ENCODE measurements at places on chromosomes 1 and 21. TPM values are rescaled to one million over a fixed set of nuclear protein-coding genes. Genes with fewer than 3 reads are reported as not detected.

DNA sequence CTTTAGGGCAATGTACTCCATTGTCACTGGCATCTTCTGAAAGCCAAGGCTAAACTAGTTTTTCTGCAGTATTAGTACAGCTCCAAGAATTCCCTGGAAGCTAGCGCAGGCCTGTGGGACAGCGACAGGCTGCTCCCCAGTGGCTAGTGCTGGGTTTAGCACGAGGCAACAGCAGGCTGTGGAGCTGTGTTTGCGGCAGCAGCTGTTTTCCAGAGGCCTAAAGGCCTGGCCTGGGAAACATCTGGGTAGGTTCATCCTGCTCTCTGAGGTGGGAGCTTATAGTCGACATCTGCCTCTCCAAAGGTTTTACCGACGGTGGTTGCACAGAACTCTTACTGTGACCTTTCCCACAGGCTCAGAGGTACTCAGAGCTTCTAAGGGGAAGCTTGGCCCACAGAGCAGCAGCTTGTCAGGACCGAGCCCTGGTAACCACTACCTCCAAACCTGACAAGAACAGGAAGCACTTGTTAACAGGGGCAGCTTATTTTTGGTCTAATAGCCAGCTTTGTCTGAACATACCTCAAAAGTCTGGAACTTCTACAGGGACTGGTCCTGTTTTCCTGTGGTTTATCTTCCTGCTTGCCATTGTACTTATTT lies 17.2 kb downstream of the CC2D1B start:
- DNase-seq = no peak

DNA sequence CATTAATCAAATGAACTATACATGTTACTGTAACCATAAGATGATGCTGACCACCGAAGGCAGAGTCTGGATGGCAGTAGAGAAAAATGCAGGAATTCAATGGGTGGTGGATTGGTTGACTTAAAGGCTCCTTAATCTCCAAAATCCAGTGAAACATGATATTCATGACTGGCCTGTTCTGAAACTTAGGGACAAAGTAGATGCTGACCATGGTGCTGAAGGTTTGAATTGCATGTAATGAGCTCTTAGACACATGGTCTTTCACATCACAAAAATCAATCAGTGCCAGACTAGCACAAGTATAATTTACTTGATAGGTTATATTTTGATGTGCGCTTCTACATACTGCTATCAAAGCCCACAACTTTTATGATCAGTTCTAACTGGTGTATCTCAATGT lies 30.9 kb upstream of the NTMT2 start:
- no peak for DNase-seq

- DNase-seq = no peak
Measured at GRCh38 chr1:63454269-63454668, 68.8 kb downstream of the ITGB3BP start.

- DNase-seq = no peak
Measured at GRCh38 chr1:43933386-43934100, at the start of gene ARTN. TSS of gene ARTN (plus strand) at chr1:43933801. CDS start at chr1:43935657, 1,856 bp downstream.

DNA sequence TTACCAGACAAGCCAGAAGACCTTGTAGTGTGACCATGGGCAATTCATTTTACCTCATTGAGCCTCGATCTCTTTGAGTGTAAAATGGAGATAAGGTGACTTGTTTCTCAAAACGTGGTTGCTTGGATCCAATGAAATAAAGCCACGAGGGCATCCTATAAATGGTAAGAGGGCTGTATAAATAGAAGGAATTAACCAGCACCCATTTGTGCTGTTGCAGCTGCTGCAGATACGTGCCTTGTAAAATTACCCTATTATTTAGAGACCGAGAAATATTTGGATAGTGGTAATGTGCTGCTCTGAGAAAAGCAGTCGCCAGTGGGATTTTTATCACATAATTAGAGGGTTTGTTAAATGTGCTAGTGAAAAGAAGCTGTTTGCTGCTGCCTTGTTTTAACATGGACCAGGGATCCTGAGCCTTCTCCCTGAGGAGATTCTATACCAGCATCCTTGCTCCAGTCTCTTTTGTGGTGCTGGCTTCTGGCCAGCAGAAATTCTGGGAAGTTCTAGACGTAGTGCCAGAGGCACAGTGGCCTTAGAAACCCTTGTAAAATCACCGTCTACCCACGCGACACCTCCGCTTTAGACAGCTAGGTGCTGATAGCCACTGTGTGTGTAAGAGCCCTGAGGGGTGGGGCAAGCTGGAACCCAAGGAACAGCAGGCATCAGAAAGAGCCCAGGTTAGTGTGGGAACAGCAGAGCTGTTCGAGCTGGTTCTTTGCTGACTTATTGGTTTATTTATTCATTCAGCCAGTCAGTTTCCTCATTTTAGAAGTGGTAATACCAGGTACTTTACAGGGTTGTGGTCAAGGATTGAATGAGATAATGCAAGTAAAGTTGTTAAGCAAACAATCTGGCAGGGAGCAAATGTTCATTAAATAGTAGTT lies 137.5 kb downstream of the NOS1AP start:
- DNase-seq = no peak

GRCh38 chr1:17564458-17565393 lies 25.2 kb downstream of the ARHGEF10L start:
- no peak for DNase-seq

- DNase-seq = no peak
Measured at GRCh38 chr1:189779034-189779433, 698.6 kb downstream of the BRINP3 start.

- DNase-seq = no peak
Measured at GRCh38 chr1:232550007-232550406, 79.9 kb downstream of the SIPA1L2 start.

DNA sequence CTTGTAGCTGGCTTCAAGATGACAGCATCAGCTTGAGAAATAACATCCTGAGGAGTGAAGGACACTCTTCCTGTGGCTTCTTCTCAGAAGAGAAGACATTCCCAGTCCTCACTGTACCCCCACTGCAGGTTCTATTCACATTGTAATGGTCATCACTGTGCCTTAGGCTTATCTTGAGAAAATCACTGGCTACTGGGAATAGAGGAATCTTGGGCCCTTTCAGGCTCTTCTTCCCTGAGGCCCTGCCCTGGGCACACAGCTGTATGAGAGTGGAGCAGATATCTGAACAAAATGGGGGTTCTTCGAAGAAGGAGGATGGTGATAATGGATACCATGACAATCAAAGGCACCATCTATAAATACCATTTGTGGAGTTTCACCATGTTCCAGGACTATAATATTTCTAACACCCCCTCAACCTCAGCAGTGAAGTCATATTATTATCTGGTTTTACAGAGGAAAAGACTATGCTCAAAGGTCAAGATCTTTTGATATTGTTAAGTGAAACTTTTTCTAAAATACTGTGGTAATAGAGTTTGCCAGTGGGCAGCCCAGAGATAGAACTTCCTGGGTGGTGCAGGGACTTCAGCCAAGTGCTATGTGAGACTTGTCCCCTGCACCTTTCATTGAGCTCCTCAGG lies 143.1 kb upstream of the KCNE2 start:
- no peak for DNase-seq

GRCh38 chr1:222785529-222785928 lies 29.3 kb upstream of the DISP1 start:
- DNase-seq = no peak

DNA sequence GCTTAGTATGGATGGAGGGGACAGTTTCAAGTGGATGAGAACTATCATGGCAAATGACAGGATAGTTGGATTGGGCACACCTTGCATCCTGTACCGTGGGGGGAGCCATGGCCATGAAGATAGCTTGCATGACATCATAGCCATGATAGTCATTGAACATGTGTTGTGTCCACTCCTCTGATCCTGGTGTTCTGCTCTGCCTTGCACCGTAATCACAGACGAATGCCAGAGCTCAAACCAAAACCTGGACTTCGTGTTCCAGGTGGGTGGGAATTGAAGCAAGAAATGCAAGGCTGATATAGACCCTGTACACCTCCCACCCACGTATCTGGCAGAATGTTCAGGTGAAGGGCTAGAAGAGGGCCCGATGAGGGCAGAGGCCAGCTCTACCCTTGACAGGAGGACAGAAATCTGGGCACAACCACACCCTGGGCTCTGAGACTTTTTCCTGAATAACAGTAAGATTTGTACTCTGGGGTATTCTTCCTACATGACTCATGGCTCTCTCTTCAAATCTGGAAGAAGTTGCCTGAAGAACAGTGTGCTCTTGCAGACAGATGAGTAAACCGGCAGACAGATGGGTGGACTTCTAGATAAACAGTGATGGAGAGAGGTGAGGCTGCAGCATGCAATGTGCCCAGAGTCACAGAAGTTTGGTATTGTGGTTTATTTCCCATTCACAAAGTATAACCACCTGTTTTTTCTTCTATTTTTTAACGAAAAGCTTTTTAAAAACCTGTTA lies 45.0 kb downstream of the KCNJ6 start:
- DNase-seq = no peak

GRCh38 chr1:67803380-67804279 lies 29.6 kb downstream of the GNG12 start:
- no peak for DNase-seq

GRCh38 chr1:167631386-167631935 lies 1.4 kb downstream of the RCSD1 start:
- DNase-seq = no peak

GRCh38 chr1:74485622-74486021 lies 26.8 kb downstream of the LRRC53 start:
- DNase-seq = no peak

DNA sequence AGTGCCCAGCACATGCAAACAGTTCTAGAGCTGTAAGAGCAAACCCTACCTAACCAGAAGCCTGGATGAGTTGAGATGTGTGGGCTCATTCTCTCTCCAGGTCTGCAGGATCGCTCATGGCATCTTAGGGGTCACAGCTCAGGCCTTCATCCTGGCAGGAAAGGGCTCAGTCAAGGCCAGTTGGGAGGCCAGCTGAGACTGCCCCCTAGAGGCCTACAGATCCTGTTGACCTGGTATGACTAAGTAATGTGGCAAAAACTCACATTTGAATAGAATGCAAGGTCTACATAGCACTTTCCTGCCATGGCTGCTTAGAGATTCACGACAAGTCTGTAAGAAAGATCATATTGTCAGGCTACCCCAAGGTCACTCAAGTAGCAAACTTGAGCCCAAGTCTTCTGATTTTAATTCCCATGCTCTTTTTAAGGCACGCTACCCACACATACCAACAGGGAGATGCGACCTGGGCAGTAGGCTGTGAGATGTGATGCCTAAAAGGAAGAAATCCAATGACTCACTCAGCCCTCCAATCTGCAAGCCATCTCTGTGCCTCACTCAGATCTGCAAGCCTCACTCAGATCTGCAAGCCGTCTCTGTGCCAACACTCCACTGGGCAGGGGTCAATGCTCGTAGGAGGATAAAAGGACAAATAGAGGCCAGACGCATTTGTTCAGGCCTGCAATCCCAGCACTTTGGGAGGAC lies 5.1 kb upstream of the CAPN8 start:
- no peak for DNase-seq

DNA sequence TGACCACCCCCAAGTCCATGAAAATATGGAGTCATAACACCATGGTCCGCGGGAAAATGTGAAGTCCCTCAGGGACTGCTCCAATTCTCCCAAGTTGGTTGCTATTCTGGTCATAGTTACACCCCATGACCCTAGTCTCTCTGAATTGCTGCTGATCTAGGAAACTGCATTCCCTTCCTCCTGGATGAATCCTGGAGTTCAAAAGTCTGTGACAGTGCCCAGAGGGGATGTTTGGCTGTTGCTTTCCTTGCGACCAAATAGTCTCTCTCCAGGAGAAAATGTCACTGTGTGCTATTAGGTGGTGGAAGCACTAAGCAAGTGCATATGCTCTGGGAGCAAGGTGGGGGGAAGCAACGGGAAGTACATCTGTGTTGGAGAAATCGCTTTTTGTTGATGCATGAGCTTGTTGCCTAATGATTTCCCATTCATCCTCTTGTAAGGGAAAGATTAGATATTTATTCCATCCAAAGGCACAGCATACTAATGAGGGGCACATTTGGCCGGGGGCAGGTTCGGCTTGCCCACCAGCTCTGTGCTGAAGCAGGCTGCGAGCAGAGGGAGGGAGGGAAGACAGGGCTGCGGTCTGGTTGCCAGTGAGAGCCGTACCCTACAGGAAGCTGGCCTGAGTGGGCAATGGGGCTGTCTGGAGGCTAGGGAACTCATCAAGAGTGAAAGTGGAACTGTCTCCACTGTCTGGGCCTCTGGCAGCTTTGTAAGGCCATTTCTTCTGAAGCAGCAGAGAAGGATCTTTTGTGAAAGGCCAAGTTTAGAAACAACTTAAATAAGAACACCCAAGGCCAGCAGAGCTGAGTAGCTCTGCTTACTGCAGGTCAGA lies 27.2 kb downstream of the SYT6 start:
- no peak for DNase-seq

DNA sequence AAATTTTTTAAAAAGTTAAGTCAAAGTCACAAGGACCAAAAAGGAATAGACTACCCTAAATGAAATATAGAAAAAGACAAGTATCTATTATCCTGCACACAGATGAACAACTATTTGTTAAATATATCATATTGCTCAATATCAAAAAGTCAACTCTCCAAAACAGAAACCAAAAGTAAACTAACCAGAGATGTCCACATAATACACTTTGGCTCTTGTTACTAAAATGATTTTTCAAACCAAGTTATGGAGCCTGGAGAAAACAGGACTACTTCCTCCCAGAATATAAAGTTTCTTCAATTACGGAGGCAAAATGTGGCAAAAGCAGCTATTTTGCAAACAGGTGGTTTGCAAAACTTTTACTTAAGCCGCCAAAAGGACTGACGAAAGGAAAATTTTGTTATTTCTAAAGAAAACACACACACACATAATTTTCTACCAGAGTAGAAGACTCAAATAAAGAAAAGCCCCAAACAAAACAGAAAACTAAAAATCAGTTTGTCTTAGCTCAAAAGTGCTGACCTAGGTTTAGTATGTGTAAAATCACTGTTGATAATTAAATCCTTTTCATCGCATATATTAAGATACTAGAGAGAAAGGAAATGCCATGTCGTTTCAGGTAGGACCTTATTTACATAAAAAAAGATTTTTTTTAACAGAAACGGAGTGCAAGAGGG lies 1.1 kb downstream of the DPYD start:
- DNase-seq = no peak

GRCh38 chr1:210598135-210598652 lies 269.5 kb downstream of the HHAT start:
- no peak for DNase-seq

The APCS gene
- not detected for total RNA-seq

The TFAP2E gene
- 2.0 TPM for total RNA-seq

The TENT5C gene
- total RNA-seq = 0.23 TPM

The DNAJC6 gene
- total RNA-seq = 19.4 TPM

The C1orf210 gene
- 4.2 TPM for total RNA-seq

The SYPL2 gene
- 0.14 TPM for total RNA-seq

Data from mesothelial cell of epicardium (in vitro differentiated cells).